ENCODE measurements at places on chromosomes 2 and 18.

DNA sequence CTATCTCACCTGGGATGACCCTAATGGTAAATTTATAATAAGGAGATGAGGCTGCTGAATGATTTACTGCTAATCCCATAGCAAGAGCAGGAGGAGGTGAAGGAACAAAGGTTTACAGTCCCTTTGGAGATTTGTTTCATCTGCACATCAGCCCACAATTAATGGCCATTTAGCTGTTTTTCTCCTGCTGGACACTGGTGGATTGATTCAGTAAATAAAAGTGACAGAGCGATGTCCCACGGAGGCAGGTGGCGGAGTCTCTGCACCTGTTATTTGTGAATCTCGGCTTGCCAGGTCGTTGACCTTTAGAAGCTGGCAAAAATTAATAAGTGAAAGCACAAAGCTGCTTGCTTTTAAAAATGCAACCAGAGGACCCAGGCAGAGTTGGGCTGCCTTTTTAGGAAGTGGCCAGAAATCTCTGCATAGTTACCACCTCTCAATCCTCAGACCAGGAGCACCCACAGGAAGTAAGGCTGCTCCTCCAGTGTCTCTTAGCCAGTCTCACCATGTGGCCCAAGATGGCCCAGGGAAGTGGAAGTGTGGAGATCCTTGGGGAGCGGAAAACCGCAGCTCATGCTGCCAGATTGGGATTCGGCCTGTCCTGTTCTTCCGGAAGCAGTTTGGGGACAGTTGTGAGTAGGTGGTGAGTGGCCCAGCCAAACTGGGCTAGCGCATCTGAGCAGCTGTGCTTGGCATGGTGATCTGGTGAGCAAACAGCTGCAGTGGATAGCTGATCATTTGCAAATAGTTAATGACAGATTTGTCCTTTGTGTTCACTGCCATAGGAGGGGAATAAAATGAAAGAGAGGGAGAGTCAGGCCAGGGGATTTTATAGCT is 1005.7 kb upstream of the PIK3C3 start:
- DNase-seq = no peak

- no peak for DNase-seq
These were observed 35.8 kb downstream of the PUM2 start for GRCh38 chr2:20314562-20315501.

DNA sequence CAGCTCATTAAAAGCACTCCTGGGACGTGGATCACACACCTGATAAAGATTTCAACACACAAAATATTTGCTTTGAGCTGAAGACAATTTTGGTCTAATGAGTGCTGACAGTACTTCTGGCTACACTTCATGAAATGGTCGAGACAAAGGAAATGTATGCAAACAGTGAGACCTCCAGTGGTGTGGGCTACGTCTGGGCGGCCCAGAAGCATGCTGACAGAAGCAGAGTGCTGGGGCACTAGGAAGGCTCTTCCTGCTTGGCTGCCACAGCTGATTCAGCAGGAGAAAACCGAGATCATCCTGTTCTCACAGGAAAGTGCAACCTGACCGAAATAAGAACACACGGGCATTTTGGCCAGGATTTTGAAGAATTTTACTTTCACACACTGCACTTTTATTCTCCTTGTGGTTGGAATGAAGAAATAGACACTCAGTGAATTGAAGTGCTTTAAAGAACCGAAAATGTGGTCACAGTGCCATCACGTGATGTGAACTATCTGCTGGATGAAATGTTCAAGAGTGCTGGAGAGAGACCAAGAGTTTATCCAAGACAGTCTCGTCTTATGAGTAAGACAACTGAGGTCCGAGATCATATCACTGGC is 149.5 kb downstream of the CCBE1 start:
- DNase-seq = no peak

- DNase-seq = no peak
These were observed 1.5 kb upstream of the PROM2 start for GRCh38 chr2:95272781-95273180.

GRCh38 chr2:146579147-146579930 is 1265.5 kb upstream of the ACVR2A start:
- DNase-seq = no peak

DNA sequence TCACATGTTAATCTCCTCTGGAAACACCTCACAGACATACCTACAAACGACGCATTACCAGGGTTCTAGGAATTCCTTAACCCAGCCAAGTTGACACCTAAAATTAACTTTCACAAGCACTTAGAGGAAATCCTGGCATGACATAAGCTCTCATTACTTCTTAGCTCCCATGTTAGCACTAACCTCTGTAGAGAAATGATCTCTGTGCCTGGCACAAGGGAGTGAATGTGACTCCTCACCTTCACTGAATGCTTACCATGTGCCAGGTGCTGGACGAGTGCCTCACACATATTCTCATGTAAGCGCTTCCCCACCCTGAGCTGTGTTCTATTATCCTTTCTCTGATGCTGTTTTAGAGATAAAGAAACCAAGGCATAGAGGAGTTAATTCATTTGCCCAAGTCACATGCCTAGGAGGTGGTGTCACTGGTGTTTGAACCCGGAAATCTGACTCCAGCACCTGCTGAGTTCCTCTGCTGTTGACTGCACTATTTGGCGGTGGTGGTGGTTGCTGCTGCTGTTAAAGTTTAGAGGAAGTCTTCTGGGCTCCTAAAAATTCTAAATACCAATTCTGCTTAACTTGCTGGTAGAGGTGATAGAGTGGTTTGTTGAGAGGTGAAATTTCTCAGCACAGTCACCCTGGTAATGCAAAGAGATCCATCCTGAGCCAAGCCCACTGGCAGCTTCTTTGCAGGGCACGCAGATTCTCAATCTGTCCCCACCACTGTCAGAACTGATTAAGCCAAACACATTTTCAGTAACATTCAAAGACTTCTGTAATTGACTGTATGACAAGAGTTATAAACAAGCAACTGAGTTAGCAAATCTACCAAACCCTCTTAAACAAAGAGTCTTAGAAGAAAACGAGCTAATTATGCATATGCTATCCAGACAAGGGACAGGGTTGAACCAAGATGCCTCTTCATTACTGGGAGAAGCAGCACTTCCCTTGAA is 200.3 kb downstream of the CMPK2 start:
- DNase-seq = no peak

GRCh38 chr2:65057054-65057375 is 799 bp downstream of the CEP68 start:
- DNase-seq = no peak

GRCh38 chr2:158127380-158127804 is 25.7 kb downstream of the UPP2 start:
- DNase-seq = no peak

DNA sequence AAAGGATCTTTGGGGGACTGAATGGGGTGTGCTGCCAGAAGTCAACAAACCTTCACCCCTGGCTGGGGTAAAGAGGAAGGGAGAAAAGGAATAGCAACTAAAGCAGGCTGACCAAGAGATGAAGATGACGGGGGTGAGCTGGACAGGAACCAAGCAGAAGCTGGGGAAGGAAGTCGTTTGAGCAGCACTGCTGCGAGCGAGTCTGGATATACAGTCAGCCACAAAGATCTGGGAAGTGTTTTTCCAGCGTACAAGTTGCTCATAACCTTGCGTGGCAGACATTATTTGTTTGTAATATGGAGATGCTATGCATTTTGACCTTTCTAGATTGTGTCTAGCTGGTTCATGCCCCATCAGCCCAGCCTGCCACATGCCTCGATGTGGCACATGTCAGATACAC is 71.2 kb downstream of the EIF2AK3 start:
- no peak for DNase-seq

DNA sequence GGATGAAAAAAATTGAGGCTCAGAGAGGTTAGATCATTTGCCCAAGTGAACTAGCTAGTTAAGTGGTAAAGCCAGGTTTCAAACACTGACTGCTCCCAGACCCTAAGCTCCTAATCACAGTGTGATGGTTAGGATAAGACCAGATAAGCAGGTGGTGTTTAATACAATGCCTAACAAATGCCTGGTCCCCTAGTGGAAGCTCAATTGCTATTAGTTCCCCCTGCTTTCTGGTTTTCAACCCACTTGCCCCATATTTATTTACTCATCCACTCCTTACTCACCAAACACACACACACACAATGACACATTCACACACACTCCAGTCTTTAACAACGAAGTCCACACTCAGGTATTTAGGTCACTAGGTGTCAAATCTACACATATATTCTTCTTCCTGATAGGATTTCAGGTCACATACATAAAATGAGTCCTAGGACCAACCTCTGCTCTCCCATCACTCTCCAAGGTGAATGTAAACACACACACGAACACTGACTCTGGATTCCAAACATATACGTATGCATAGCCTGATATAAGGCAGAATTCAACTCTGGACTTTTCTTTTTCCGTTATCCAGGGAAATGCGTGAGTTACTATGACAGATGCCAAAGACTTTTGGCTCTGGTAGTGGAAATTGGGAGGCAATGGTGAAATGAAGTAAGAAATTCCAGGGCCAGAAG is 73.6 kb upstream of the TSPYL6 start:
- no peak for DNase-seq

DNA sequence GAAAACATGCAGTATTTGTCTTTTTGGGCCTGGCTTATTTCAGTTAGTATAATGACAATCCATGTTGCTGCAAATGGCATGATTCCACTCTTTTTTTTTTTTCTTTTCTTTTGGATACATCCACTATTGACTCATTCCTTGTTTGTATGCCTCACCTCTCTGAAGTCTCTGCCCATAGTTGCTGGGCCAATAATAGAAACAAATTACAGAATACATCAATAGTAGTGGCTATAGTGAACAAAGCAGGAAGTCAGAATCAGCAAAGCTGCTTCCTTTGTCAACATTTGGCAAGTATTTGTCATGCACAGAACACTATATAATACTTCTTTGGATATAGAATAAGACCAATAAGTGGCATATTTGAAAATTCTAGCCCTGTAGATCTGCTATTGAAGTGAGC is 609.7 kb downstream of the STK39 start:
- no peak for DNase-seq

GRCh38 chr2:85324639-85325465 is 2.9 kb downstream of the TGOLN2 start:
- DNase-seq = no peak

DNA sequence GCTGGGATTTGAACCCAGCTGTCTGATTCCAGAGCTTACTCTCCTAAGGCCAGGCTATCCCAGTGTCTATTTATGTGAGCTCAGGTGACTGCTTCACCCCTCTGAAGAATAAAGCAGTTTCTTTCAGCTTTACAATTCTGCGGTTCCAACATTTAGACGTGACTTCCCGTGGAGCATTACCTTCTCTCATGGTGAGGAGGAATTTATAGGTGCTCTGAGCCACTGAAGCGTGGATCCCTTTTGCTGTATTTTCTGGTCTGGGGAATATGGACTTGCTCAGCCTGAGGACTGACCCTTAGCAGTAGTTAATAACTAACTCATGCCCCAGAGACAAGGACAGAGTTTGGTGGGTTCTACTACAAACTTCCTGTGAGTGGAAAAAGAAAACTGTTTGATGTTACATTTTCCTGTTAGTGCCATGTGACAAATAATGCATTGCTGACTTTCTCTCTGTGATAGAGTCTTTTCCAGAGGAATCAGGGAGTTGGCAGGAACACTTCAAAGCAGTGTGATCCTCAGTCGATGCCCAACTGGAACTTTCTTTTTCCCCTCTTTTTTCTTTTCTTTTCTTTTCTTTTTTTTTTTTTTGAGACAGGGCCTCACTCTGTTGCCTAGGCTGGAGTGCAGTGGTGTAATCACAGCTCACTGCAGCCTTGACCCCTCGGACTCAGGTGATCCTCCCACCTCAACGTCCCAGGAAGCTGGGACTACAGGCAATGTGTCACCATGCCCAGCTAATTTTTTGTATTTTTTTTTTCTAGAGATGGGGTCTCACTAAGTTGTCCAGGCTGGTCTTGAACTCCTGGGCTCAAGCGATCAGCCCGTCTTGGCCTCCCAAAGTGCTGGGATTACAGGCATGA is 21.9 kb downstream of the CASP10 start:
- DNase-seq = no peak

- DNase-seq = no peak
These were observed 238.0 kb downstream of the PTPRM start for GRCh38 chr18:7805096-7805495.

- DNase-seq = no peak
These were observed 23.0 kb downstream of the TET3 start for GRCh38 chr2:74007711-74008110.

- no peak for DNase-seq
These were observed 370.2 kb downstream of the METTL4 start for GRCh38 chr18:2201036-2201600.

DNA sequence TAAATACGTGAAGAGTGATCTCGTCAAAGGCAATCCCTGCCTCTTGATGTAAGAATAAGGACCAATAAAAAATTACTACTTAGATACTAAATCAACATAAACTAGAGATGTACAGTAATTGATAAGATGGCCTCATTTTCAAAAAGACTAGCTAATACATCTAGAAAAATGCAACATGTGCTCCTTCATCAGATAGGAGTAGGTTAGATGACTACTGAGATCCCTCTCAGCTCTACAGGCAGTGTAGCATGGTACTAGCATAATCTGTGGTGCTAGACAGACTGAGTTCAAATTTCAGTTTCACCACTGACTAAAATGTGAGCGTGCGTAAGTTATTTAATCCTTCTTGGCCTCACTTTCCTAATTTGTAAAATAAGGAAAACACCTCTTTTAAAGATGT is 82.6 kb upstream of the FRZB start:
- DNase-seq = no peak

GRCh38 chr2:130834931-130835765 is 1.6 kb upstream of the ARHGEF4 start:
- no peak for DNase-seq

DNA sequence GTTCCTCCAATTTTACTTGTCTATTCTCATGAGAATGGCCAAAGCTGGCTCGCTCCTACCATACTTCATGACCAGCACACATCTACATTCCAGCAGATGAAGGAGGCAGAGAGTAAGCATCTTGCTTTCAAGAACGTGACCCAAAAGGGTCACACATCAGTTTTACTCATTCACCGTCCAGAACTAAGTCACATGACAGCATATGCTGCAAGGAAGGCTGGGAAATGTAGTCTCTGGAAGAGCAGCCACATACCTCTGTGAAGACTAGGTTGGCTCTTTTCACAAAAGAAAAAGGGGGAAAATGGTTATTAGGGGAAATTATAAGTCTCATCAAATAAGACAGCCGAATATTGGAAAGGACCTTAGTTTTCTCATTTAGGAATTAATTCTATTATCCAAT is 835.3 kb downstream of the EPHA4 start:
- DNase-seq = no peak

- DNase-seq = no peak
These were observed 408.9 kb downstream of the RIT2 start for GRCh38 chr18:42706618-42707017.

GRCh38 chr2:239103125-239104098 is 255.5 kb downstream of the TWIST2 start:
- no peak for DNase-seq

GRCh38 chr2:235027558-235028214 is 75.9 kb downstream of the SH3BP4 start:
- DNase-seq = no peak

DNA sequence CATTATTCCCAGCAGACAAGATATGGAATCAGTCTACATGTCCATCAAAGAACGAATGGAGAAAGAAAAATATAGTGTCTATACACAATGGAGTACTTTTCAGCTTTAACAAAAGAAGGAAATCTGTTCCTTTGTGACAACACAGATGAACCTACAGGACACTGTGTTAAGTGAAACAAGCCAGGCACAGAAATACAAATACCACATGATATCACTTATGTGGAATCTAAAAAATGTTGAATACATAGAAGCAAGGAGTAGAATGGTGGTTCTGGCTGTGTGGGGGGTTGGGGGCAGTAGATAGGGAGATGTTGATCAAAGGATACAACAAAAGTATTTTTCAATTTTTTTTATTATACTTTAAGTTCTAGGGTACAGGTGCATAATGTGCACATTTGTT is 347.7 kb upstream of the MAP2 start:
- DNase-seq = no peak
